RCC 7860 (cell line): ENCODE measurements at places on chromosomes 2 and 18.
A peak's percentile ranks its signal among the peaks of the same experiment; 100 is the strongest.

DNA sequence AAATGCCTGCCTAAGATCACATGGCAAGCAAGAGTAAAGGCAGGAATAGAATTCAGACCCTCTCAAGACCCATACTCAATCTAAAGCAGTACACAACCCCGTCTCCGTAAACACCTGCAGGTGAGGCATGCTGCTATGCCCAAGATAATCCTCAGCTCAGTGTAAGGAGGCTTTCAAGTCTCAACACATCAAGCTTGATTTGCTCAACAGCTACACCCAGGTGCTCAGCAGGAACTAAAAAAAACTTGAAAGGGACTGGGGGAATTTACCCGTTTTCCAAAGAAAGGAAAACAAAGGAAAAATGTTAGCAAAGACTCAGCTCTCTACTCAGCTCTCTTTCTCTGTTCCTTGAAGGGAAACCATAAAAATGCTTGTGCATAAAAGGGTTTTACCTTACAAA, 301.8 kb downstream of the C1D start:
- no peak for DNase-seq

DNA sequence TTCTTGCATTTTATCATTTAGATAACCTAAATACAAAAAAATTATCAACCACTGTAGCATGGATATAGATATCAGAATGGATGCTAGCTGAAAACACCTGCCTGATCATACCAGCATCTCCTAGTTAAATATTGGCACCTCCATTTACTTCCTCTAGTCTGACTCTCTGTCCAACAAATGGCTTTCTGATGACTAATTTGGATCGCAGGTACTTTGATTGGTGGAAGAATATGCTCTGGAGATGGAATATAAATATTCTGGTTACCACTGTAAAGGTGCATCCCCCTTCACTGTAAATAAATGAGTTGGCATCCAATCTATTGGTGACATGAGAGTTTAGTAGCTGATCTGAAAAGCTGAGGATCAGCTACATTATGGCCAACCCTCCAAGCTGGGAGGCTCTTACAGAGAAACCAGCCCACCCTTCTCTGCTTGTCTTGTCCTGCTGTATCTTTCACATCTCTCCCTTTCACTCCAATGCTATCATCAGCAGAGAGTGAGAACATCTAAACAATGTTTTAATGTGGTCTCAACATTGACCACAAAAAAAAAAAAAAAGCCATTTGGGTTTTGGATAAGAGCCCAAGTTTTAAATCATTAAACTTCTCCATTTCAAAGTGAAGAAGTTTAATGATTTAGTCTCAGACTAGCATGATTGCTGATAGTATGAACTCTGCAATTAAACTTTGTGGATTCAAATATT, 90.5 kb downstream of the PMAIP1 start:
- DNase-seq, result peak; percentile 21

- DNase-seq, result no peak
These were observed 102.2 kb upstream of the CCDC150 start for GRCh38 chr2:196537311-196537710.

DNA sequence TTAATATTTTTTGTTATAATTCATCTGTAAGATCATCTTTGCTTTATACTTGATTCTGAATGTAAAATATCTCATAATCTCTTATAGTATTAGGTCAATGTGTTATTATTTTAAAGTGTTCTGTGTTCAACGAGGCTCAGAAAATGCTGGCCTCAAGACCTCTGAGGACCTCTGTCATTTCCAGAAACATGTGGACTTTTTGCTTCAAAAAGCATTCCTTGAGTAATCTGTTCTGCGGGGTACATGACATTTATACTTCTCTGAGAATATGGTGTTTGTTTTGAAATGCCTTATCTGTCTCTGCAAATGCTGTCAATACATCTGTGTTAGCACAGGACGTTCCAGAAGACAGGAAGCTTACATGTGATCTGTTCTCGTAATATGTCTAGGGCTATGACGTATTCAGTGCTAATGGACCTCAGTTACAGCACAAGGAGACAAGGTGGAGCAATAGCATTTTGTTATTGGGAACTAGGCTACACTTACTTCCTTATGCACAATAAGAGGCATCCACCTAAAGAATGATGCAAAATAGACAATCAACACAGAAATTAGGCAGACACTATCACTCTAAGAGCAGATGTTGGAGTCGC, 37.6 kb upstream of the IL1RL1 start:
- DNase-seq, result no peak

GRCh38 chr2:159326569-159327255, 40.2 kb upstream of the WDSUB1 start:
- DNase-seq, result no peak

GRCh38 chr18:28204154-28204553, 27.2 kb upstream of the CDH2 start:
- DNase-seq, result peak; percentile 84

DNA sequence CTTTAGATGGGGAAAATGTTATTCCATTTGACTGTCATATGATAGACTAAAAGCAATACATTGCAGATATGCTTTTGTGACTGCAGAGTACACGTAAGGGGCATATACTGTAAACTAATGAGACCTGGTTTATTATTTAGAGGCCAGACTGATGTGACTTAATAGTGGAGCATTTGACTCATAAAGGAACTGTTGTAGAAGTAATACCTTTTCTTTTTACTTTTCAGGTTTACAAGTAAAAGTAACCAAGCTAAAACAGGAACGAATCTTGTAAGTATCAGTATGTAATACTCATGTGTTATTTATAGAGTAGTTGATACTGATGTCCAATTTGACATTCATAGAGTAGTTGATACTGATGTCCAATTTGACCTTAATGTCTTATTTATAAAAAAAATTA, 13.1 kb downstream of the RBBP8 start:
- no peak for DNase-seq

DNA sequence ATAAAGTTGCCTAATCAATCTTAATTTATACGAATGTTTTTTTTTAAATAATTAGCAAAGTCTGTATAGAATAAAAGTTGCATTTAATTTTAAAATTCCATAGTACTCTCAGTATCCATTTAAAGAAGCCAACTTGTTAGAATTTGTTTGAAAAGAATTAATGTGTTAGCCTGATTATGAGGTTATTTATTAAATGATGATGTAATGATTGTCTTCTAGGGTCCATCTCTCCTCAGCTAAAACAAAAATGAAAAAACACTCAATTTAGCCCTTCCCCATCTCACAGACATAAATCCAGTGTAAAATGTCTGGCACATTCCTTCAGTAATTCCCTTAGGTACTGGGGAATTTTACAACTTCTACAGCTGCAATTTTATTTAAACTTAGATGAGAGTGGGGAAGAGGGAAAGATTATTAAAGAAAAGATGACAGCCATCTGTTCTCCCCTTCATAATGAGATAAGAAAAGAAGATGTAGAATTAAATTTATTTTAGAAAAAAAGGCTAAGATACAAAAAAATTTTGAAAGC, 68.6 kb downstream of the BARD1 start:
- no peak for DNase-seq

DNA sequence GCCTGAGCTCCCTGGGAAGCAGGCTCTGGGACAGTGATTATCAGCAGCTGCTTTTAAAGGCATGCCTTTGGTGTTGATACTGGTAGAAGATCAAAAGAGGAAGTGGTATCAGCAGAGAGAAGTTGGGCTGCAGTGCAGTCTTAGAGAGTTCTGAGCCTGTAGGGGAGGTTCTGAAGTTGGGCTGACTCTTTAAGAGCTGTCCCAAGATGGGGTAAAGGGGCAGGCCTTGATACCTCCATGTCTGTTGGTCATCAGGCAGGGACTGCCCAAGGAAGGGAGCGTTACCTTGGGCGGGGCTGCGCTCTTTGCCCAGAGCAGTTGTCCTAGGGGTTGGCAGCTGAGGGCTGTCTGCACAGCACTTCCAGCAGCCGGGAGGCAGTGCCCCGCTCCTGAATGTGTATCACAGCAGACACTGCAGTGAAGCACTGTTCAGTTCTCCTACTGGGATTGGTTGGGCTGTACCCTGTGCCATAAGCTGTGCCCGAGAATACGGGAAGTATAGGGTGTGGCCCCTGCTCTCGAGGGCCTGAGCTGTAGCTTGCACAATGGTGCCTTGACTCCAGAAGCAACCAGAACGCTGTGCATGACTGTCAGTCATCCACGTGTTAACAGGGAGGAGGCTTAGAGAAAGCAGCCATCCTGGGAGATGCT, 177.0 kb downstream of the CTIF start:
- no peak for DNase-seq

GRCh38 chr2:222861411-222862105, 722 bp downstream of the ACSL3 start:
- no peak for DNase-seq

DNA sequence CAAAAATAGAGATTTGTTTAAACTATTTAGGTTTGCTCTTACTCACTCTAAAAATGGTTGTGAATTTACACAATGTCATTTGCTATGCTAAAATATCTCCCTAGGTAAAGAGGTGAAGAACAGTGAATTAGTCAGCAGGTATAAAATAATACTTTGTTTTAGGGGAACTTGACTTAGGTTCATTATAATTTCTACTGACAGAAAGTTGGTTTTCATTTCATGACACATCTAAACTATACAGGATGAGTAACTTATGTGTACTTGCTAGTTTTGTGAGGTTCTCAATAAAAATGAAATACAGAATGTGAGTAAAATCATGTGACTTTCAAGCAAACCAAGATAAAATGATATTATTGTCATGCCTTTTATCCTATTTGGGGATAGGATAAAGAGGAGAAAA, 66.0 kb downstream of the DIS3L2 start:
- DNase-seq, result no peak
